ENCODE measurements at places on chromosomes 6 and 20.

DNA sequence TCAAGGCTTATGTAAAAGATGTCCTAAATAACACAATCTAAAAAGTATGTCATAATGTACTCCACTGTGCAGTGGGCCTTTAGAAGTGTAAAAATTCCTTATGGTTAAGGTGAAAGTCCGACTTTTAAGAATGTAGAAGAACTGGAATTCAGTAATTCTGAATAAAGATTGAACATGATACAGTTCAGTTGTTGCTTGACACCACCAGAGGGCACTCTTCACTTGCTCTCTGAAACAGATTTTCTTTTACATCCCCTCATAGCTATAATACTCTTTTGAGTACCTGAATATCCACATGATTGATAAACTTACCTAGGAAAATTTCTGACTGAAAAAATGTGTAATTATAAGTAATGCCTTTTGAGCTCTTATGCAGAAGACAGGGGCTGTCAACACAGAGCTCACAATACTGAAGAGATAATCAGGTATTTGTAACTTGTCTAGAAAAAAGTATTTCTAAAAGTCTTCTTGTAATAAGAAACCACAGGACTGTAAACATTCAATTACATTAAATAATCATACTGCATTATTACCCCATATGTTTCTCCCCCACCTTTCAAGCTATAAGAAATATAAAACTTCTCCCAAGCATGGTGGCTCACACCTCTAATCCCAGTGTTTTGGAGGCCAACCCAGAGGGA, 92.1 kb downstream of the POPDC3 start:
- no peak for DNase-seq

- no peak for DNase-seq
Measured at GRCh38 chr6:73076211-73076954, 148.9 kb downstream of the KHDC1L start.

DNA sequence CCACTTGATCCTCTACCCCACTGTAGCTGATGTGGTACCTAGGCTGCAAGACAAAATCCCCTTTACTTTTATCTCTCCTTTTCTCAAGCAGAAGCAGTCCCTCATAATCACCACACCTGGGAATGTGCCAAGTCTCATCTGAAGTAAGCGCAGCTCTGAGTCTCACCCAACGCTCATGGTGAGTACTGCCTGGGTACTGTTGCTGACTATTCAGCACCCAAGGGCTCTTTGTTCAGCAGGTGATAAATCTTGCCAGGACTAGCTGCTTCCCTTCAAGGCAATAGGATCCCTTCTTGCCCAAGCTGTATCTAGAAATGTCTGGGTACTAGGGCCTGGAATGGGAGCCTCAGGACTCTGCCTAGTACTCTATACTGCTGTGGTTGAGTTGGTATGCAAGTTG, 70.9 kb downstream of the GCLC start:
- no peak for DNase-seq

- DNase-seq: no peak
Measured at GRCh38 chr6:71665931-71666330, 220.4 kb upstream of the RIMS1 start.

DNA sequence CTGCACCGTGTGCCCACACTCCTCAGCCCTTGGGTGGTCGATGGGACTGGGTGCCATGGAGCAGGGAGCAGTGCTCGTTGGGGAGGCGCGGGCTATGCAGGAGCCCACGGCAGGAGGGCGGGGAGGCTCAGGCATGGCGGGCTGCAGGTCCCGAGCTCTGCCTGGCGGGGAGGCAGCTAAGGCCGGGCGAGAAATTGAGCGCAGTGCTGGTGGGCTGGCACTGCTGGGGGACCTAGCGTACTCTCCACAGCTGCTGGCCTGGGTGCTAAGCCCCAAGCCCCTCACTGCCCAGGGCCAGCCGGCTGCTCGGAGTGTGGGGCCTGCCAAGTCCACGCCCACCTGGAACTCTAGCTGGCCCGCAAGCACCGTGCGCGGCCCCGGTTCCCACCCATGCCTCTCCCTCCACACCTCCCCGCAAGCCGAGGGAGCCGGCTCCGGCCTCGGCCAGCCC, 55.9 kb upstream of the ECI2 start:
- DNase-seq: no peak

DNA sequence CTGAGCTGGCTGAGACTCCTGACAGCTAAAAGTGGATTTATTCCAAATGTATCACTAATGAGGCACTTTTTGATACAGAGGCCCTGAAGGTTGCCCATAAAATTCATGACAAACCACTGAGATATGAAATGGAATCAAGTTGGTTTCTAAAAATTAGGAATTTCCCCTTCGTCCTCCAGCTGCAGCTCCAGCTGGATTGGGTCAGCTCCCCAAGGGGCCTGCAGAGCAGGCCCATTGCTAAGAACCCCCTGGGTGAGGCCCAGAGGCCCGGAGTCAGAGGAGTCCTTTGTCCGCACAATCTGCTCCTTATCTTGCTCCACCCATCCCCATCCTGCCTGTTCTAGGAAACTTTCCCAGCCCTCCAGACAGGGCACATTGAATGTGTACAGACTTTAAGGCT, 163.5 kb upstream of the TOP1 start:
- no peak for DNase-seq

GRCh38 chr6:72348926-72349325, 272.9 kb upstream of the KCNQ5 start:
- no peak for DNase-seq

- no peak for DNase-seq
Measured at GRCh38 chr6:52712136-52712535, 41.2 kb downstream of the TMEM14A start.

- no peak for DNase-seq
Measured at GRCh38 chr6:111576291-111576690, 29.4 kb downstream of the TRAF3IP2 start.

GRCh38 chr6:106746652-106747051, 117.3 kb downstream of the QRSL1 start:
- no peak for DNase-seq

DNA sequence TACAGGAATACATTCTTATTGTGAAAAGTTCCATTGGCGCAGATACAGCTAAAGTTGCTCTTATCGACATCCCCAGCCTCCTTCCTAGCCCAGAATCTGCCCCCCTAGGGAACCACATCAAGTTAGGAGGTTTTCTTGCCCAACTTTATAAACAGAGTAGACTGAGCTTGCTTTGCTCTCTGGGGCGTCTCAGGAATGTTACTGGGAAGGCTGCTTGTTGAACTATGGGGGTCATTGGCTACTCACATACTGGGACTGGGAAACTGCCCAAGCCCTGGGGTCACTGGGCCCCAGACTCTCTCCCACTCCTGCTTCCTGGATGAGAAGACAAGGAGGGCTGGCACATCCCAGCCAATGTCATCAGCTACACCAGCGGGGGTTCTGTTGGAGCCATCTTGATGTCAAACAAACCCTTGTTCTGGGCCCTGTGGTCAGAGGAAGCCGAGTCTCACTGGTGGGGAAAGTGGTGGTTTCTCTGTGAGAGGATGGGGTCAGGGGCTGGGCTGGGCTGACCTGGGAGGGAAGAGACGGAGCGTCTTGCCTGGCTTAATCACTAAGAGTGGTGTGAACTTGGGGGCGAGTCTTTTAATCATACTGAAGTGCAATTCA, 26.0 kb downstream of the BPIFB4 start:
- no peak for DNase-seq

GRCh38 chr6:89862698-89863097, 31.6 kb upstream of the GJA10 start:
- no peak for DNase-seq

- no peak for DNase-seq
Measured at GRCh38 chr6:96836631-96837080, 621 bp downstream of the GPR63 start.

DNA sequence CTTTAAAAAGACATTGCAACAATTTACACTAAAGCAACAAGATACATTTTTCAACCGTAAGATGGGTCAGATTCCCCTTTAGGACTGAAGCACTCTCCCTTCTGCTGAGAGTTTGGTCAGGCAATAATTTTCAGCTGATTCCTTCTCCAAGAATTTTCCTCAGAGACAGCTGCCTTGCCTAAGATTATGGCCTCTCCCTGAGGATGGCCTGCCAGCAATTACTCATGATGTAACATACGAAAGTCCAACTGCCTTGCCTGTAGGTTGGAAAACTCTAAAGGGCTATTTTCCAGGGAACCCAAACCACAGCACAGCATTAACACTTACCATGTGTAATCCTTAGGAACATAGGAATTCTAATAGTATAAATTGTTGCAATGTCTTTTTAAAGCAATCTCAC, 229.1 kb upstream of the FLRT3 start:
- no peak for DNase-seq

- DNase-seq: no peak
Measured at GRCh38 chr20:31913431-31914157, 38.3 kb downstream of the PDRG1 start.

DNA sequence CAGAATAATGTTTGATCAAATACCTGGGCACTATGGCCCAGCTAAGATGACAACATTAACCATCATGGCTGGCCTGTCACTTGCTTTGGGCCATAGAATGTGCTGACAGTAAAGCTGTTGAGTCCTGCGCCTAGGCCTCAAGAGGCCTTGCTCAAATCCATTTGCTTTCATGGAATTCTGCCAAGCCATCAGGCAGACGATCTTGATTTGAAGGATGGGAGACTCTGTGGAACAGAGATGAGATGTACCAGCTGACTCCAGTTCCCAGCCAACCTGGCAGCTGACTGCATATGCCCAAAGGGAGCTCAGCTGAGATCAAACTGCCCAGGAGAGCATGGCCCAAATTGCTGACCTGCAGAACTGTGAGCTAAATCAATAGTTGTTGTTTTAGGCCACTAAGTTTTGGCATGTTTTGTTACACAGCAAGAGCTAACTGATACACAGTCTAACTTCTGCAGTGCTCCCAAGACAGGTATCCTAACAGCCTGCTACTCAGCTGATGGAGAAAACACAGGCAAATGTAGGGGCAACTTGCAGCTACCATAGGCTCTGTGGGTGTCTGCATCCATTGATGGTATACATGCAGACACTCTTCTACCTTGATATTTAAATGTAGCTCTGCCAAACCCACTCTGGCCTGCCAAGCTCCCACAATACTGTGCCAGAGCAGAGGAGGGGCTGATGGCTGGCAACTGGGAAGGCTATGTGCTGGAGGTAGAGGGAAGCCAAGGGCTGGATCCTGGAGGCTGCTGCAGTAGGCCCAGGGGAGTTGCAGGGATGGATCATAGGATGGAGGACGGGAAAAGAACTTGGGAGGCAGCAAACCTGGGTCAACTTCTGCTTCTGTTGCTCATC, 55.2 kb upstream of the RNF24 start:
- no peak for DNase-seq

GRCh38 chr6:122752459-122752858, 27.1 kb upstream of the FABP7 start:
- DNase-seq: no peak

DNA sequence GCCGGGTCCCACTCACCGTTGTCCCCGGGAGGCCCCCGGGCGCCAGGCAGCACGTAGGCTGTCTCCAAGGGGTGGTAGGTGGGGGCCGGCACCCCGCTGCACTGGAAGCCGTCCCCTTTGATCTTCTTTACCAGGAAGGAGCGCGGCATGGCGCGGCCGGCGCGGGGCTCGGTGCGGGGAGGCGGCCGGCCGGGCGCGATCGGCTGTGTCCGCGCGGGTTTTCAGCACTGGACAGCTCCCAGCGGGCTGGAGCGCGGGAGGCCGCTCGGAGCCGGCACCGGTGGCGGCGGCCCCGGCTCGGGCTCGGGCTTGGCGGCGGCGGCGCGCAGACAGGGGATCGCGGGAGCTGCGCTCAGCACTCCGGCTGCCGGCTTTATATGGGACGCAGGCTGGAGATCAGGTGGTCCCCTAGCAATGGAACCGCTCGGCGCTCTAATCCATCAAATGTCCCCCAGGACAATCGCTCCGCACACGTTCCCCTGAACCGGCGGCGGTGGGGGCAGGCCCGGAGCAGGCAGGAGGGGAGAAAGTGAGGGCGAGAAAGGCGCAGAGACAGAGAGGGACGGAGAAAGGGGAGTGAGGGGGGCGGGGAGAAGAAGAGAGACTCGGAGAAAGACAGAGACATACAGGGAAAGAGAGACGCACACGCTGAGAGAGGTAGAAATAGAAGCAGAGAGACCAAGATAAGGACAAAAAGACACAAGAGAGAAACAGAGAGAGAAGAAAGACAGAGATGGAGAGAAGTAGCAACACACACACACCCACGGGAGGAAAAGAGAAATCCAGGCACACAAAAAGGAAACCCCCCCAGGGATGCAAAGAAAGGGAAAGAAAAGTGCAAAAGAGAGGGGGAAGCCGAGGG, at the start of gene SCRT2:
Gene SCRT2 (minus strand): TSS at position 350 of the 862 bp plus-strand sequence. CDS start 201 bp downstream, at position 149.
- peak; percentile 43 for DNase-seq

DNA sequence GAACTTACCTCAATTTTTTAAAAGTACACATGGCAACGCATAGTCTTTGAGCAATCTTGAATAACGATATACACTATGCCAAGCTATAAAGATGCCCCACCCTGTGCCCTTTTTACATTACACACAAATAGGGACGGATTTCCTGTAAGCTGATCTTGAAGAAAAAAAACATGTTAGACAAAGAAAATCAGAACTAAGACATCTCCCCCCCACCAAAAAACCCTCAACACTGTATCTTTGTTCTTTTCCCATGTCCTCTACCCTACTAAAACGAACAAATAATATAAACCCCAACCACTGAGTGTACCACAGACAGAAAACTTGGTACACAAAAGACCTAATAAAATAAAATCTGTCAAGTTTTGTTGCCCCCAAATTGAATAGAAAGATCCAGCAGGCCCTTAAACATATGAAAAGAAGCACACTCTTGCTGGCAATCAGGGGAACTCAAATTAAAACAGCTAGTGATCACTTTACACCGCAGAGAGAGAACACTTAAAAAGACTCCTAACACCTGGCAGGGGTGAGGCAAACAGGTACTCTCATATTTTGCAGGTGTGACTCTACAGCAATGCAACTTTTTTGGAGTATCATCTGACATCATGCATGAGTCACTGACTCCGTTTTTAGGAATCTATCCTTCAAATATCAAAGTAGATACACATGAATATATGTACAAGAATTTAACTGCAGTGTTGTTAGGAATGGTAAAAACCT, 29.6 kb downstream of the BACH2 start:
- DNase-seq: no peak

DNA sequence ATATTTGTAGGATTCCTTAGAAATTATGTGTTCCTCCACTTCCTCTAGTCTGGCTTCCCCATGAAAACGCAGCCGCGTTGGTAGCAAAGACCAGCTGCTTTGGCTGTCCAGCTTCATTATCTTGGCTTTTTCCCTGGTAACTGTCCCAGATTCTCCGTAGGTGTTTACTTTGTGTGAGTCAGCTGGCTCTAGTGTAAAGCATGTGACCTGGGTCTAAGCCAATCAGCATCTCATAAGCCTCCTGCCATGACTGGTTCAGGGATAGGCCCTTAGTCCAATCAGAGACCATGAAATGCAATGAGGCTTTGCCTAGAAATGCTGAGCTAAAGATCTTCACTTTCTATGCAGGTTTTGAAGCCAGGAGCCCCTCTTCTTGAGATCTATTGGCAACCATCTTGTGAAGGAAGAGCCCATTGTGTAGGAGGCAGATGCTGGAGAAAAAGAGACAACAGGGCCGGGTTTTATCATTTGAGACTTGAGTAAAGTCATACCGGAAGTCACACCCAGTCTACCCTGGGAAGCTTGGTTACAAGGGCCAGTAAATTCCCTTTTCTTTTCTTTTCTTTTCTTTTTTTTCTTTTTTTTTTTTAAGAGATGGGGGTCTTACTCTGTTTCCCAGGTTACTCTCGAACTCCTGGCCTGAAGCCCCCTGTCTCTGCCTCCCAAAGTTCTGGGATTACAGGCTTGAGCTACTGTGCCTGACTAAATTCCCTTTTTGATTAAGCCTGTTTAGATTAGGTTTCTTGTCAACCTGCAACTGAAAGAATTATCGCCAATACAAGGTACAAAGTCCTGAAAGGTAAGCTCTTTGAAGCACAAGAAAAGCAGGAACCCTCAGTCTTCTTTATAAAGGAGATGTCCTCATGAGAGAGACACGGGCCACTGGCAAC, 256.5 kb upstream of the RREB1 start:
- DNase-seq: no peak

All from stimulated activated CD4-positive, alpha-beta T cell treated with anti-CD3 and anti-CD28 coated beads, Interleukin-4, amount 100 ng/mL, for 4 hours (primary cell).